ENCODE measurements at places on chromosomes 5 and 9.

DNA sequence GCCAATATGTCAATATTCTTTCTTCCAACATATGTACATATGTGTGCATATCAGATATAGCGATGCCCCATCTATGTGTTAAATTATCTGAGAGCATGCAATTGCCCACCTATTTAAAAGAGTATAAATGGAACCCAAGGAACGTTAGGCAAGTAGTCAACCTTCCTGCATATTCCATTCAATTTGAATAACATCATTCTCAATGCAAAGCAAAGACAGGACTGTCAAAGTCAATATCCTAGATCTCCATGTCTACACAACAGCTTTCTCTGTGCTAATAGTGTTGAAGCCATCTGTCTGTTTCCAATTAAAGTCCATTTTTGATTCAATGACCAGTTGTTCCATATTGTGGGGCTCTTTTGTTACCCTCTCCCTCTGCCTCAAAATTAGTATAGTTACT, 85.3 kb upstream of the COX7C start:
- DNase-seq: no peak

GRCh38 chr5:120769312-120769872, 305.3 kb downstream of the PRR16 start:
- no peak for DNase-seq

GRCh38 chr9:112495614-112496013, 9.0 kb downstream of the KIAA1958 start:
- DNase-seq: no peak

- no peak for DNase-seq
Observed at GRCh38 chr5:96148376-96148775, 186.7 kb upstream of the ELL2 start.

DNA sequence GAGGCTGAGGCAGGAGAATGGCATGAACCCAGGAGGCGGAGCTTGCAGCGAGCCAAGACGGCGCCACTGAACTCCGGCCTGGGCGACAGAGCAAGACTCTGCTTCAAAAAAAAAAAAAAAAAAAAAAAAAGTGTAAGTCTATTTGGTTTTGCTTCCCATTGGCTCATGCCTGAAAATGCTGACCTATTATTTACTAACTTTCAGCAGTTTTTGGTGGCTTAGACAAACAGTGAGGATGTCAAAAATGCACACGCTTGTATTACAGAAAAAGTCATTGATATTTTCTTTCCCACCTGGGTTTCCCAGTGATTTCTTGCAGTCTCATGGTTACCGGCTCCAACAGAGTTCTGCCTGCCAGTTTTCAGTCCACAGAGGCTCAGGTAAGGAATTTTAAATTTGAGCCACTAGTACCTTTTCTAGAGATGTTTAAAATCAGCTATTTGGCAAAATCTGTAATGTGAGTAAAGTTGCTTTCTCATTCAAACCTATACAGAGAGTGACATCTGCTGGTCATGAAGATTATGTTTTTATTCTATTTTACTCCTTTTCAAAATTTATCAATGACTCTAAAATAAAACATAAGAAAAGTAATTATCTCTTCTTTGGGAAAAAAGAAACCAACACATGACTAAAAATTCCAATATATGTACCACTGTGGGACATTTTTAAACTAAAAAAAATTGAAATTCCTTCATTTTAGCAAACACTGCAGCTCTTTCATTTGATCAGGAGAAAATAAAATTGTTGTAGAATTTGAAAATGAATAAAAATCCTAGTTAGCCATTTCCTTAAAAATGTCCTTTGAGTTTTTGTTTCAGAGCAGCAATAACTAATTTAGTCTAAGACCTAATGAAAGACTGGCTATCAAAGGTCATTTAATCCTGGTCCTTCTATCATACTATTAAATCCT, 8.8 kb downstream of the FAM200C start:
- DNase-seq: peak; percentile 39

DNA sequence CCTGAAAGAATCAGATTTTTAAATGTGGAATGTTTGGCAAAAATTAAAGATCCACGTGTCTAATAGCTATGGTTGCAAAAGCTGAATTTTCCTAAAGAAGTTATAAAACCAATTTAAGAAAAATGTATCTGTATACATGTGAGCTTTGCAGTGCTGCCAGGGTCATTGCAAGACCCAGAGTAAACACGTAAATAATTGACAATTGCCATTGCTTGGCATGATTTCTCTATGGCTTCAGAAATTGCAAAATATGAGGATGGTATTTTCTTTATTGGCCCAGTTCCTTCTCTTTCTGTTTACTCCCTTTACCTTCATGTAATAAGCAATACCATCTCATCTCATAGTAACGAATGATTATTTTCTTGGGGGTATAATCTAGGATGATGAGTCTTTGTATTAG, 123.9 kb downstream of the ERCC6L2 start:
- DNase-seq: no peak

- DNase-seq: no peak
Observed at GRCh38 chr5:112733586-112733985, 4.1 kb upstream of the APC start.

DNA sequence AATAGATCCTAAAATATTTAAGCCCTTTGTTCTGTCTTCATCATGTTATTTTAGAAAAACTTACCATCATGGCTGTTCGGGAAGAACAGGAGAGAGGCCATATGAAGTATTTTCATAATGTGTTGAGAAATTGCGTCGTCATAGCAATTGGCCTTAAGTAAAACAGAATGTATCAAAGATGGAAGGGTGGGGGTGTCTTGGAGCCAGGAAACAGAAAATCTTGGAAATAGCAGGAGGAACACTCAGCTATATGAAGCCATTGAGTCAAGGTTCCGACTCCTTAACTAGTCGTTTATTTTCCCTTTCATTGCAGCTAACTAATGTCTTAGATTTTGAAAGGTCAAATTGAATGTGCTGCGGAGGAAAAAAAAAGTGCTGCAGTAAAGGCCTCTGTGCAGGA, 1.3 kb downstream of the SPTAN1 start:
- DNase-seq: peak; percentile 37

DNA sequence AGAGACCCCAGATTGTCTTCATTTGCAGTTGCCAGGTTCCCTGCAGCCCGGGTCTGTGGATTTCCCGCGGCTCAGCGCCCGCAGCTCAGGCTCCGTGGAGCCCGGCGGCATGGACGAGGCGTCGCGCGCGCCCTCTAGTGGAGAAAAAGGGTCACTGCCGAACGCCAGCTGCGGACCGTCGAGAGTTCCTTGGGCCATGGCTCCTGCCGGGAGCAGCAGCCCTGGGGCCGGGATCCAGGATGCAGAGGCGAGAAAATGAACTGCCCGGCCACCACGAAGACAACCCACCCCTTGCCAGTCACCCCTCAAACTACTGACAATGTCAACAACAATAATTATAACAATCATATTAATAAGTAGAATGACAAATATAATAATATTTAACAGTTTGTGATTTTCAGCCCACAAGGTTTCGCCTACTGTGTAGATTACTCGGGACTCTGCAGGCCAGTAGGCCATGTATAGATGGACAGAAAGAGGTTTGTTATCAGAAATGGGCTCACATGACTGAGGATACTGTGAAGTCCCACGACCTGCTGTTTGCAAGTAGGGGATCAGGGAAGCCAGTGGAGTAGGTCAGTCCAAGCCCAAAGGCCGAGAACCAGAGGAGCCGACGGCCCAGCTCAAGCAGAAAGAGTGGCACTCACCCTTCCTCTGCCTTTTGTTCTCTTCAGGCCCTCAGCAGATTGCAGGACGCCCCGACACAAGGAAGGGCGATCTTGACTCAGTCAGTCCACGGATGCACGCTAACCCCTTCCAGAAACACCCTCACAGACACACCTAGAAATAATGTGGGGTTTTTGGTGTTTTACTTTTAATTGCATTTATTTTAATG, 43.1 kb downstream of the BOD1 start:
- peak; percentile 51 for DNase-seq

DNA sequence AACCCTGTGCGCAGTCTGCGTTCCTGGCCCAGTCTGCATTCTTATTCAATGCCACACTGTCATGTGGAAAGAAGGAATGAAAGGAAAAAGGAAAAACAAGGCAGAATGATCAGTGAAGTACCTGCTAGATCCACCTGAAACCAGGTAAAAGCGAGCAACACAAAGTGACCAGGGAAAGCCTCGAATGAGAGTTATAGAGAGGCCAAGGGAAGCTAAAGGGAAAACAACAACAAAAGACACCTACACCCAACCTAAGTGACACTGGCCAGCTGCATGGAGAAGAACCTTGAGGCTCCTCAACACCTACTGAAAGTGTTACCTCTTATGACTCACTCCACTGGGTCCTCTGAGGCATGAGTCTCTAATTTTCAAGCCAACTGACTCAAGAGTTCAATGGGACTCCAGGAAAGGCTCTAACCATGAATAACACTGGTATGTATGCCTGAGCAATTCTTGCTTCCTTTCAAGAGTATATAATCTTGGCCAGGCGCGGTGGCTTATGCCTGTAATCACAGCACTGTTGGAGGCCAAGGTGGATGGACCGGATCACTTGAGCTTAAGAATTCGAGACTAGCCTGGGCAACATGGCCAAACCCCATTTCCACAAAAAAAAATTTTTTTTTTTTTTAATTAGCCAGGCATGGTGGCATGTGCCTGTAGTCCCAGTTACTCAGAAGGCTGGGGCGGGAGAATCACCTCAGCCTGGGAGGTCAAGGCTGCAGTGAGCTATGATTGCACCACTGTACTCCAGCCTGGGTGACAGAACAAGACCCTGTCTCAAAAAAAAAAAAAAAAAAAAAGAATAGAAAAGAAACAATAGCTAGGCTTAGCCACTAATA, 29.0 kb downstream of the MTMR12 start:
- no peak for DNase-seq

DNA sequence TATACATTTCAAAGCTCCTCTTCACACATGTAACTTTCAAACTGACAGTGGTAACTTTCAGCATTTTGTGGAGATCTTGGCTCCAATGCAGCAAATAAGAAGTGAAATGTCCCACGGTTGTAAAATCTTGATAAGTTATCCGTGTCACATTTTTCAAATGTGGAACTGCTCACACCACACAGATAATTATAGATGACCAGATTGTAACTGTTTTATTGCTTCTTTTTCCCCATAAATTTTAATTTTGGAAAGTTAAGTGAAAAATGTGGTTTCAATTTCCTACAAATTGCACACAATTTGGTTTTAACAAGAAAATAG, 347.1 kb downstream of the EBF1 start:
- no peak for DNase-seq

DNA sequence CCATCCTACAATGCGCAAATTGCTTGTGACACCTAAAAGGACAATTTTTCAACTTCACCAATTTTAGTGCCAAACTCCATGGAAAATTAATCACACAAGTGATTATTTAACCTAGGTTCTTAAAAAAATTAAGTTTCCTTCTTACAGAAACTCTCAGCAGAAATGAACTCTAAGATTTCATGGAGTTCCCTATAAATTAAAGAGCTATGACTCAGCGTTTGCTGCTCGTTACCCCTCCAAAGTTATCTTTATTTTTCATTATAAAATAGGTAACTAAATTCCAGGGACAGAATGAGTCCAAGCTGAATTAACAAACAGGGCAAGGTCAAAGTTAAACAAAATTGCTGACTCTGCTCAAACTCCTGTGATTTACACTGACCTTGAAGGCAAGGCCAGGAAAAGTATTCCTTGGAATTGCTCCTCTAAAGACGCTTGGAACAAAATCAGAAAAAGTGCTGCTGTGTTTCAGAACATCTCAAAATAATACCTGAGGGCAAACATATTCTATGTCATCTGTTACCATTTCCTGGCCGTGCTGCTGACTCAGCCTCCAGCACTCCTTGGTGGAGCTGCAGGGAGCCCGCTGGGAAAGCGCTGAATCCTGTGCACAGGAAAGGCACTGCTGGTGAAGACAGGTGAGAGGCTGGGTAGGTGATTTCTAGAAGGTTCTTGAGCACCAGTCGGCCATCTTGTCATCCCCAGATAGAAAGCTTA, 2.5 kb upstream of the CMBL start:
- DNase-seq: peak; percentile 63

DNA sequence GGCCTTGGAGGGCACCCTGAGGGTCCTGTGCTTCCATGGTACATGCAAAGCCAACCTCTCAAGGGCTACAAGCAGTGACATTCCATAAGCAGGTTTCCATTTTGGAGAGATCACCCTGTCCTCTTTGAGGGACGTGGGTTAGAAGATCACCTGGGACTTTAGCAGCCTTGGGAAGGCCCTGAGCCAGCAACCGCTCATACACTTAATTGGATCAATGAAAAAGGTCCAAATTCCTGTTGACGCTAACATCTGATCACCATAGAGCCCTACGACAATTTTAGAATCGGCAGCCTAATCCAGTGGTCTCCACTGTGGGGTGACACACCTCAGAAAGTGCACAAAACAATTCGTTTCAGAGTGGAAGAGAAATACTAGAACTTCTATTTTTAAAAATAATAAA, 196.0 kb upstream of the NR3C1 start:
- DNase-seq: no peak

GRCh38 chr5:179163236-179164155, 103.3 kb downstream of the ZNF354C start:
- no peak for DNase-seq

GRCh38 chr5:98774192-98775033, 950 bp downstream of the RGMB start:
- DNase-seq: peak; percentile 74

DNA sequence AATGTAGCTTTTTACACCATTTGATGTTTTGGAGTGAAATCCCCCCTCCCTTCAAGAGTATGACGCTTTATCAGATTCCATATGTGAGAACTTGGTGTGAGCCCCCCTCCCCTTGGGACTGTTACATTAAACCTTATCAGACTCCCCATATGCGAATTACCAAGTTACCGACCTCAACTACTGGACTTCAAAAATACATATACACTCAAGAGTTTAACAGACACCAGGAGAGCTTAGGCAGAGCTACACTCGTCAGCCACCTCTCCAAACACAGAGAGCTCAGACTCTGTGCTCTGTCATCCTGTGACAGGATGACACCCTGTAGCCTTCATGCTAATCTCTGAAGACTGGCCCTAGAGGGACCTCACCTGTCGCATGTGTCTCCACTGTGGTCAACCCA, 50.2 kb downstream of the FAM114A2 start:
- no peak for DNase-seq

DNA sequence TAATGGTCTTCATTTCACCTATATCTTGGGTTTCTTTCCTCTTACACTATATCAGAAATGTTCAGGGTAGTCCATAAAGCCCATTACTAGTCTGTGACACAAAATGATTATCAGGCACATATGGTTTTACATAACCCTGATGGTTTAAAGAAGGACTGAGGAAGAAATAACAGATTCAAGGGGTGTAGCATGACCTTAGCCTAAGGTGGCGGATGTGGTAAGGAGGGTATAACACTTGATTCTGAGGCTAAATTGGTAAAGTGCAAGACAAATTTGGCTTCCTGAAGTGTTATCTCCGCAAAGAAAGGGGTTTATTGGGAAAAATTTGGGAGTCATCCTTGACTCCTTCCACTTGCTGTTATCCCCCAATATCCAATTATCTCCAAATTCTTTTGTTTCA, 388.2 kb upstream of the RPS23 start:
- no peak for DNase-seq

GRCh38 chr9:13395156-13395555, 115.7 kb upstream of the MPDZ start:
- no peak for DNase-seq

DNA sequence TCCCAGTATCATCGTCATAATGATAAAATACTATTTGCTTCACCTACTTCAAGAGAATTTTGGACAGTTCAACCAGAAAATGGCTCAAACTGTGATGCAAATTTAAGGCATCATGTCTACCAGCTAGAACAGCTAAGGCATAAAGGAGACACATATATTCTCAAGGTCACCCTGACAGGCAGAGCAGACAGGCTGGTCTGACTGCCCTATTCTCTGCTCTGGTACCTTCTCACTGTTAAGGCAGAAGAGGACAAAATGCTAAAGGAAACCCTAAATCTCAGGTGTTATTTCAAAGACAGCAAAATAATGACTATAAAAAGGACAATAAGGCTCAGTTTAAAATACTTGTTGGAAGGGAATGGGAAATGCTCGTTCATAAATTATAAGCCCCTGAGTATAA, 87.2 kb downstream of the MRPS27 start:
- DNase-seq: no peak

Data from HT-29 (cell line).